ENCODE measurements at places on chromosomes 16 and 17.

DNA sequence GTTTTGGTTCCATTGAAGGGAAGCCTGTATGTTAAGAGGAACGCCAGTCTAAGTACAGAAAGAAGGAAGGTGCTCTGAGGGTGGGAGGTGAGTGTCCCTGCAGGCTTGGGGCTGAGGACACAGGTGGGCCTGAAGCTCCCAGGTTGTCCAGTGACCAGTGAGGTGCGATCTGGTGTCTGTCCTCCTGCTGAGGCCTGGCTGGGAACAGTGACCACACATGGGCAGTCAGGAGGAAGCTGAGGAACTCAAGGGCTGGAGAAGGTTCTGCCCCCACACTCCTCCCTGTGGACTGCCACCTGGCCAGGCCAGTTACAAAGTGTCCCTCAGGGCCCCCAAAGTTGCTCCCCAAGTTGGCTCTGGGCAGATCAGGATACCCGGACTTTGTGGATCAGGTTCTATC, 102.1 kb downstream of the N4BP1 start:
- DNase-seq, result no peak

- DNase-seq, result no peak
Measured at GRCh38 chr17:76657505-76658241, 14.1 kb upstream of the ST6GALNAC1 start.

DNA sequence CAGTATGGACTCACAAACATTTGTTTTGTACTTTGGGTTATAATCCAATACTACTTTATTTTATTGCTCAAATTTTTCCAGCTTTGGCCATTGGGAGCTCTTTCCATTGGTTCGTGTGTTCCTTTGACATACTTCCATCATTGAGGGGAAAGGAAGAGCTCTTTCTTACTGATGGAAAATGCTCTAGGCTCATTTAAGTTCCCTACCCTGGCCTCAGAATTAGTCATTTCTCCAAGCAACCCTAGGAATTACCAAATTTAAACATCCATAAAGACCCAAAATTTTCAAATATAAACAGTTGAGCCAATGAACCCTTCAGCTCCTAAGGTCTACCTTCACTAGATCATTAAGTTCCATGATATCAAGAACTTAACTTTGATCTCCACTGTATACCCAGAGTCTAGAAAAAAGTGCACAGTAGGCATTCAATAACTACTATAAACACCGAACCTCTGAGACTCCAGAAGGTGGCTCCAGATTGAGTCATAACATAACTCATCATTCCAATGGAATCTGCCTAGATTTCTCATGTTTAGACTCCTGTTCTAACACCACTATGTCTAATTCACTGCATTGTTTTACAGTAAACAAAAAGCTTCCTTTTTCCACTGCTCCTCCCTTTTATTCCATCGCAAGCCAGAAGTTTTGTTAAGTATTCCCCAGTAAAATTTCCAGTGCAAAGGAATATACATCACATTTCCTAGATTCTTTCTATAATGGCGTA, 39.0 kb downstream of the SMURF2 start:
- peak; percentile 84 for DNase-seq

DNA sequence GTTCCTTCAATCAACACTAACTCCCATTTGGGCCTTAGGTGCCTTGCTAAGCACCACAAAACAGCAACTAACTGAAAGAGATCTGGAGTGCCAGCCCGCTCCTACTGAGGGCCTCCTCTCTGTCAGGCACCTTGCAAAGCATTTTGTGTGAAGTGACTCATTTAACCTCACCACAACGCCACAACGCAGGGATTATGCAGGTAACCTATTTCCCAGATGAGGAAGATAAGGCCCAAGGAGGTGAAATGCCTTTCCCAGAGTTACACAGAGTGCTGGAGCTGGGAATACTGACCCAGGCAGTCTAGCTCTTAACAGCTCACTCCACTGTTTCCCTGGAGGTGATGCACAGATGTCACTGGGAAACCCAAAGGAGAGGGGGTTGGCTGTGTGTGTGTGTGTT, 32.8 kb downstream of the DRC3 start:
- DNase-seq, result no peak

GRCh38 chr17:21172846-21173245, 41.1 kb downstream of the TMEM11 start:
- DNase-seq, result no peak

DNA sequence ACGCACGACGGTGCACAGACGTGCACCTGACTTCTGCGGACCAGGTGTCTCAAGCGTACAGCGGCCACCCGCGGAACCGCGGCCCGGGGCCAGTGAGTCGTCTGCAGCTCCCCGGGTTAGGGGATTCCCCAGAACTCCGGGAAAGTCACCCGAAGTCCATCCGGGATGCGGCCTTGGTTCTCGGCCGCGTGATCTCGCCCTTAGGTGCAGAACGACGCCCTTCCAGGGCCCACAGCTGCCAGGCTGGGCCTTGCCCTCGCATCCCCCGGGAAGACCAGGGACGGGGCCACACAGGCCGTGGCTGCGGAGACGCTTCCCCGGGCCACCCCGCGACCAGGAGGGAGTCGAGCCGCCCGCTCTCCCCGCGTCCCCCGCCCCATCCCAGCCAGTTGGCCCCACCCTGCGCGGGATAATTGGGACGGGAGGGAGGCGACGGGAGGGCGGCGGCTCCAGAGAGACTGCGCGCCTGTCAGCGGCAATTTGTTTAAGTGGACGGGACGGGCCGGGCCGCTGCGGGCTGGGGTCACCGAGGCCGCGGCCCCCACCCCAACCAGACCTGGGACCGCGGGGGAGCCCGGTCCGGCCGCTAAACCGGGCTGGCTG, 3.6 kb upstream of the TBX2 start:
- DNase-seq, result no peak
